T-helper 17 cell (primary cell): ENCODE measurements at places on chromosomes 4 and X.

- DNase-seq: no peak
Measured at GRCh38 chr4:143202824-143203223, 18.1 kb downstream of the USP38 start.

DNA sequence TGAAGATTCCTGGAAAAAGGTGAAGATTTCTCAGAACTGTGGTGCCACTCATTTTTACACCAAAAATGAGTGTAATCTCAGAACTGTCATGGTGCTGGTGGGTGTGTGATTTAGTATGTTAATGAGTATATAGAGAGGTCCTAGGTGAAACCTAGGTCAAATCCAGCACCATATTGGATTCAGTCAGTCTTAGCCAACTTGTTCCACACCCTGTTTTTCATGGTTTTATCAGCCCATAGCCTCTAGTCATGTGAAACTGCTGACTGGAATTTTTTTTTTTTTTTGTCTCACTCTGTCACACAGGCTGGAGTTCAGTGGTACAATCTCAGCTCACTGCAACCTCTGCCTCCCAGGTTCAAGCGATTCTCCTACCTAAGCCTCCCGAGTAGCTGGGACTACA lies 58.0 kb downstream of the LAS1L start:
- DNase-seq: no peak

DNA sequence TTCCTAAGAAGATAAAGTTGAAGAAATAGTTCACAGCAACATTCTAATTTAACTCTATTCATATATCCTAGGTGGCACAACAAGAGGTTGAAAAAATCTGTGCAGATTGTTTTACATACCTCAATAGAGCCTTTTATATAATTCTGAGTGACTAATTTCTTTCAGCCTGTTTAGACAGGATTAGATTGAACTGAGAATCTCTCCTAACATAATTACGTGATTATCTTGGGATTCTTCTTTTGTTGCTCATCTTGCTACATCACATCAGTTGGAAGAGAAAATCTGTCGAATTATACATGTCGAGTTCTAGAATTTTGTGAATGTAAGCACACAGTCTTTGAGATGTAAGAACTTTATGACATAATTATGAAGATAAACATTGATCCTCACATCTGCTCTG lies 1873.7 kb upstream of the IGFBP7 start:
- DNase-seq: no peak

- DNase-seq: peak; percentile 8
Measured at GRCh38 chrX:71053217-71053621, 14.9 kb downstream of the SNX12 start.

DNA sequence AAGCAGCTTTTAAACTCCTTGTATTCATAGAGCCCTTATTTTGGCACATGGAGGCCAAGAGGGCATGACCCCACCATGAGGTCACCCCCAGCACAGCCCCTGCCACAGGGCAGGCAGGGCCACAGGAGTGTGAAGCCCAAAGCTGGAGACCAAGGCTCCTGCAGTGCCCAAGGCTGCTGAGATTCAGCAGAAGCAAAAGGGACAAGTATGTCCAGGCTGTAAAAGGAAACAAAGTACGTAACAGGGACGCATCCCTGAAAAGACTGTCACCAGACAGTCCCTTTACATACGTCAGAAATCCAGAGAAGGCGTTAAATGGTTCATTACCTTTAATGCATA lies 18.9 kb downstream of the GAK start:
- DNase-seq: no peak

DNA sequence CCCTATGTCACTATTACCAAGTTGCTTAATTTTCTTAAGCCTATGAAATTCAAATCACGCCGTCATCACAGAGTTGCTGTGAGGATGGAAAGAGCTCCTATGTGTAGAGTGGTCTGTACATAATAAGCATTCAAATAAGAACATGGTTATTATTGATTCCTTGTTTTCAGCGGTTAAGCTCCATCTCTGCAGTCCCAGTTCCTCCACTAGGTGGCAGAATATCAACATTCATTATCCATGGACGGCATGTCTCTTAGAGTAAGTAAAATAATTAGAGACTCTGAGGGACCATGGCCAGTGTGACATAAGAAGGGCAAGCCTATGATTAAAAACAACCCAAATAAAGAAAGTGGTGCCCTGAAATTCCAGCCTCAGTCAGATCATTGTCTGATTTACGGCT lies 132.5 kb upstream of the NHS start:
- DNase-seq: no peak

DNA sequence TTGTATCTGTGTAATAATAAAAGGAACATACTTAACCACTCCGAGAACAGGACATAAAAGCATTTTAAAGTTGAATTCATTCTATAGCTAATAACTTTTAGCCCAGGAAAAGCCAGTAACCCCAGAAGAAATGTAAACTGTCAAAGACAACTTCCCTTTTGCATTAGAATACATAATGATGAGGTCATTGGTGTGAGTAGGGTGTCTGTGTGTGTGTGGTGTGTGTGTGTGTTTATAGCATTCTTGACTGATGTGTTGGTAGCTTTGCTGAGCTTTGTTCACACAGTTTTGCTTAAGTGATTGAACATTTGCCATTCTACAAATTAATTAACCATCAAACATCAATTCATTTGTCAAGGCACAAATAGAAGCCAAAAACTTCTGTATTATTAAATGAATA lies 559.6 kb downstream of the ARAP2 start:
- DNase-seq: no peak

- peak; percentile 37 for DNase-seq
Measured at GRCh38 chr4:76950052-76950955, 752 bp downstream of the SEPTIN11 start.

- no peak for DNase-seq
Measured at GRCh38 chr4:80015407-80016189, 57.4 kb downstream of the ANTXR2 start.

DNA sequence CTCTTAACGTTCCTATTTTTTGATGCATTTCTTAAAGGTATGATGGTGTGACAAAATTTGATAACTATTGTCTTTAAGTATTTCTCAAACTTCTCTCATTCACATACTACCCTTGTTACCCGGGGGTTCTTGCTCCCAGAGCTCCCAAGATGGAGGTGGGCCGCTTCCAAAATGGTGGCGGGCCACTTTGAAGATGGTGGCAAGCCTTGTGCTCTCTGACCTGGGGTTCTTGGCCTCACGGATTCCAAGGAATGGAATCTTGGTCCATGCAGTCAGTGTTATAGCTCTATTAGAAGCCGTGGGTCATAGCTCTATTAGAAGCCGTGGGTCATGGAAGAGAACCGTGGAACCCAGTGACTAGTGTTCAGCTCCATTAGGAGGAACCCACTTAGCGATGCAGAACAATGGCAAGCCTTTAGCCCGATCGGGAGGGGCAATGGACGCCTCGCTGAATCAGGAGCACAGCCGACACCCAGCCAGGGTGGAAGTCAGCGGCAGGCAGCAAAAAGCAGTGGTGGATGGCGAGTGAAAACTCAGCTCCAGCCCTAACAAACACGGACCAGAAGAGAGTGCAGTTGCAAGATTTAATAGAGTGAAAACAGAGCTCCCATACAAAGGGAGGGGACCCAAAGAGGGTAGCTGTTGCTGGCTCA lies 403.4 kb downstream of the MAPK10 start:
- DNase-seq: no peak
